ENCODE measurements at places on chromosomes 5 and 9.

DNA sequence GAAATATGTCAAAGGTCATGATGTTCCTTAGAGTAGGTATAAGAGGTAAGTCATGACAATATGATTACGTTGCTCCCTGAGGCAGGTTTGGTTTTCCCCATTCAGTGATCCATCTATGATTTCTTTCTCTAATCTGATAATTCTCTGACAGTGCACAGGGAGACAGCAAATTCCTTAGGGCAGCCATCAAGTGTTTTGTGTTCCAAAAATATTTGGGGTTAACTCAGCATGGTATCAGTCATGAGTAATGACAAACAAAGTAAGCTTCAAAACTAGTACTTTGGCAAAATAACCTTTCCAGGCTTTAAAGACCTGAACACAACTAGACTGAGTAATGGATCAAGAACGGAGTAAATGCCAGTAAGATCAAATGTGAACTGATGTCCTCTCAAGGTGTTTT lies 55.3 kb upstream of the SPATA31E1 start:
- DNase-seq, result no peak

DNA sequence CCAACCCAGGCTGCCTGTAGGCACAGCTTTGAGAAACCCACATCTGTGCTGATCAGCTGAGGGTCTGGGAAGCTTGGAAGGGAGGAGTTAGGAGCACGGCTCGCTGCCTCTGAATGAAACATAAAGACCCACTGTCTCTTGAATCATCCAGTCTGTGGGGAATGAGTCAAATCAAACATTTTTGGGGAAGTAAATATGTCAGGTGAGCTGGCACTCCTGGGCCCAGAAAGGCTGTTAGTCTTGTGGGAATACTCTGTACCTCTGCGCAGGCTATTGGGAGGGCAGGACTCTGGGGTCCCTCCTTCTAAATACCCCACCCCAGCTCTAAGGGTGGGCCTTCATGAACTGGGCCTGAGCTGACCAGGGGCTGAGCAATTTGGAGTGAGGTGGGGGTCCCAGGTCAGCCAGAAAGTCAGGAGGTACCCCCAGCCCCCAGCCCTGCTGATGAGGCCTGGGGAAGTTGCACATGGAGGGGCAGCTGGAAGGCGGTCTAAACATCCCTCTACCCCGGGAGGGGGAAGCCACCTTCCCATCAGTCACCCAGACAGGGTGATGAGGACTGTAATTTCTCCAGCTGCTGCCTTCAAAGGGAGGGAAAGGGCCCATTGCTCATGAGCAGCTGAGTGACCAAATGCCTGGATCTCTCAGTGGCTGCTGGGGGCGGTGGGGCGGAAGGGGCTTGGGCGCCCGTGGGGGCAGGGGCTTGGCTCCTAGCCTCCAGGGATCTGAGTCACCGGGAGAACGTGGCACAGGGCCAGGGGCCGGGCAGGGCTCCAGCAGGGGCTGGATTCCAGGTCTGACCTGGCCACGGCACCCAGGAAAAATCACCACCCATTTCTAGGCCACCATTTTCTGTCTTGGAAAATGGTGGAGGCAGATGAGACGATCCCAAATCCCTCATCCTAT lies 10.8 kb downstream of the FIBCD1 start:
- no peak for DNase-seq

- no peak for DNase-seq
Measured at GRCh38 chr9:2116073-2116472, 100.9 kb downstream of the SMARCA2 start.

DNA sequence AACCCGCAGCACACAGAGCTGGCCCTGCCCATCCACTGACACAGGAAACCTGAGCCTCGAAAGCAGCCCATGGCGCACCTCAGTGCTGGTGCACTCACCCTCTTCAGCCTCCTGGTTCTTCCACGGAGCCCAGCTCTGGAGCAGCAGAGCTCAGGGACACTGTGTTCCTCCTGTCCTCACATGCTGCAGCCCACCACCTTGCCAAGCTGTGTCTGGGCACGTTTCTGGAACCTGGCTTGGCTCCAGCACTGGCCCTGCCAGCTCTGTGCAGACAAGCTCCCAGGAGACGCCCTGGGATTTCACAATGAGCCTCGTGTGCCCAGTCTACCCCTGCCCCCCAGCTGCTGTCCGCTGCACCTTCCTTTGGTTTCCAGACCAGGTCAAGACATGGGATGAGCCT lies 119.5 kb downstream of the SYK start:
- no peak for DNase-seq

DNA sequence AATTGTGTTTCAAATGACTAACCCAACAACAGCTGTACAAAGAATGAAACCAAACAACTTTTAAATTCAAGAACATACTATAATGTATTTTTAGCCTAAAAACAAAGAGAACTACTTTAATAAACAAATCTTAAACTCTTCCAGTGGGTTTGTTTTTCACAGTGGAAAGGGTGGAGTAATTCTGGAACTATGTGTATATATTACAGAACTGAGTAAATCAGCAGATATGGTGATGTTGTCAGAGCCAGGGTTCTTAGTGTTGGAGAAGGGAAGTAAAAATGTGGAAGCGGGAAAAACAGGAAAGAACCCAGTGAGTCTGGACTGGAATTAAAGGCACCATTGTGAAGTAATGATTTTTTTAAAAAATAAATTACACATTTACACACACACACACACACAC lies 144.9 kb downstream of the CDK5RAP2 start:
- DNase-seq, result no peak

GRCh38 chr5:130335117-130335516 lies 430.9 kb downstream of the CHSY3 start:
- DNase-seq, result no peak

DNA sequence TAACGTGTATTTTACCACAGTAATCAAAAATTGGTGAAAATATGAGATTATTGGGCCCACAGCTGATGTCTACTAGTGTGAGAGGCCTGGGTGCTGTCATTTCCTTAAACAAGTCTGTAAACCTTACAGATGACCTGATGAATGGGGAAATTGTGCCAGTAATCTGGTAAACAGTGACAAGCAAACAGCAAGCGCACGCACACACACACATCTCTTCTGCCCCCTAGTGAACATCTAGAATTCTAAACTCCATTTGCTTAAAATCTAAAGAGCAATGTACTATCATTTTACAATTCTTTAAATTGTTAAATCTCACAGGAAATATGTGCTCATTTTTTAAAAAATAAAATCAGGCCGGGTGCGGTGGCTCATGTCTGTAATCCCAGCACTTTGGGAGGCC lies 7.5 kb upstream of the RAPGEF1 start:
- DNase-seq, result no peak

DNA sequence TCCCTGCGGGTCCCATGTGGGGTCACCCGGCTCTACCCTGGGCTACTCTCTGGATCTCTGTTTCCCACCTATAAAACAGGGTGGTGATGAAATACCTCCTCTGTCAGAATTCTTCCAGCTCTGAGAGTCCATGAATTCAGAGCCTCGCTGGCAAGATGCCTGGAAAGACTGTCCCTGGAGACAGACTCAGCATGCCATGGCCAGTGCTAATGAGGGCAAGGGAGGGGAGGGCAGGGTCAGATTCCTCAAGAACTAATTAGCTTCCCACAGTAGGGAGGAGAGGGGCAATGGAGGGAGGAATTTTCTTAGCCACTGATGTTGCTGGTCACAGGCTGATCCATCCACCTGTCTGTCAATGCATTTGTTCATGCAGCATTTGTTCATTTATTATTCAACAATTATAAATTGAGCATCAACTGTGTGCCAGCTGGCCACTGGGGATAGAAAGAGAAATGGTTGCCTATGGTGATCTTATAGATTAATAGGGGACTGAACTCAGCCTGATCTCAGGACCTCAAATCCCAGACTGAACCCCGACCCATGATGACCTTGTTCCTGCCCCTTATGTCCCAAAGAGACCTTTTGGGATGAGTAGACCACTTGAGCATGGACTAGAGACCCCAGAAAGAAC lies 4.7 kb downstream of the SYNPO start:
- DNase-seq, result no peak

DNA sequence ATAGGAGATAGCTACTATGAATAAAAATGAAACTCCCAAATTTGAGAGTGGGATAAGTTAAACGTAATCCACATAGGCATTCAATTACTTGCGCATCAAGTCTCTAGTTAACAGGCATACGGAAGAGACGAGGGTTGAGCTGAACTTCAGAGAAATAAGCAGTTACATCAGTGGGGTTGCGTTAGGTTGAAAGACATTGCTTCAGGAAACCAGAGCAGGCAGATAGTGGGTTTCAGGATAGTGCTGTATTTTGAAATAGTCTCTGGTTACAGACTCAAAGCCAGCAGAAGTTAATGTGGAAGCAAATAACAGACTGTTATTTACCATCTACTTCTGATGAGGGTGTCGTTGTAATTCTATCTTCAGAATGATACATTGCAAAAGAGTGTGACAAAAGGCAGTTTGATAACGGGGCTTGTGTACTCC lies 533.4 kb downstream of the PDE4D start:
- DNase-seq, result no peak

- DNase-seq, result no peak
Measured at GRCh38 chr5:54792611-54793404, 192.6 kb downstream of the ESM1 start.

DNA sequence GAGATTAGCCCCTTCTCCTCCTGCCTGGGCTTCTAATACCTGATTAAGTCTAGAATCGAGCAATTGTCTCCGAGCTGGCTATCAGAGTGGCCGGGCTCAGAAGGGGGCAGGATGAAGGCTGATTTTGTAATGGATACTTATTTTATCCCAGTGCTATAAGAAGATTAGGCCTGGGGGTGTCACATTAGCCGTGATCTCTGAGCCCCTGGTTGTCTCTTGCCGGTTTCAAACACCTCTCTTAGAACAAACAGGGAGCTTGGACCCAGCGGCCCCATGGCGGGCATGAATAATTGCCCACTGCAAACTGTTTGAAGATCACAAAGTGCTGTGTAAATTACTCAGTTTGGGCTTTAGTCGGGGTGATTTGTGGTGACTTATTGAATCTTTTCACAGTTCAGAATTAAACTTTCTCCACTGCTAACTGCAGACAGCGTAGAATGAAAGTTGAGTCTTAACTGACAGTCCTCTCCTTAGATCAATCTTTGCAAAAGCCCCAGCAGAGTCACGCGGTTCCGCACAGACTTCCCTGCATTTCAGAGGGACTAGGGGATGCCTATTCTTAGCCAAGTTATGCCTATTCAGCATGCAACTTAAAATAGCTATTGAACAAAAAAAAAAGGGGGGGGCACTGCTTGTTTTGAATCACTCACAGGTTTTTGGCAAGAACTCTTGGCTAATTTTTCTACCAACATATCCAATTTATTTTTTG lies 200.6 kb upstream of the IRX1 start:
- no peak for DNase-seq

GRCh38 chr5:59171131-59171530 lies 588.3 kb downstream of the RAB3C start:
- no peak for DNase-seq

- DNase-seq, result no peak
Measured at GRCh38 chr5:136174021-136174659, 18.8 kb downstream of the SMIM32 start.

- no peak for DNase-seq
Measured at GRCh38 chr9:8822667-8823025, 1023.1 kb upstream of the DMAC1 start.

GRCh38 chr9:70865471-70865870 lies 255.9 kb downstream of the TRPM3 start:
- DNase-seq, result no peak

DNA sequence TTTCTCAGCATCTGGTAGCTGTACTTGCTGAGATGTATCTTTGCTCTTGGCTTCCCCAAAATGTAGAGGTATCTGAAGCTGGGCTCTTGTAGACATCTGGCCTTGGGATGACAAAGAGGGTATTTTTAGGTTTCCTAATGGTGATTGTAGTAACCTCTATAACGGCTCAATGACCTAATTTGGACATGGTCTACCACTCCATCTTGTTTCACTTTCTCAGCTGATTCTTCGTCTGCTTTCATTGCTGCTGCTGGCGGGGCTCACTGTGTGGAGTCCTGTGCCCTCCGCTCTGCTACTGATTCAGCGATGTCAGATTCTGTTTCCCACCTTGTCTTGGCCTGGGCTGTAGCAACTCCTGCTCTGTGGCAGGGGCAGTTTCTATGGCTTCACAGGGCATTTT lies 12.7 kb upstream of the MARCHF11 start:
- no peak for DNase-seq

DNA sequence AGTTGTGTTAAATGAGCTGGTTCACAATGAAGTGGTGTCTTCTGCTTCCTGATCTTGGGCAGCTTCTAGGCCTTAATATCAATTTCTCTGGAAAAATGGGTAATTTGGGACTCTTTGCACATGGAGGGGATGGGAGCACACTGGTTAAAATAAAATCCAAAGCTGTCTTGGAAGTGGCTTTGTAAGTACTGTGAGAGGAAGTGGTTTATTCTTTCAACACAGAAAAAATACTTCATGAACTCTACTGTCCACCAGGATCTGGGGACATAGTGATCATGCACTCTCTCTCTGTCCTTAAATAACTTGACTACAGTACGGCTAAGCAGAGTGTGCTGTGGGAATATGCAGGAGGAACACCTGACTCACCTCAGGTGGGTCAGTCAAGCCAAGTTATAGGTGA lies 2.4 kb downstream of the PCYOX1L start:
- DNase-seq, result no peak

- DNase-seq, result no peak
Measured at GRCh38 chr9:79127661-79128060, 444.1 kb upstream of the TLE4 start.

DNA sequence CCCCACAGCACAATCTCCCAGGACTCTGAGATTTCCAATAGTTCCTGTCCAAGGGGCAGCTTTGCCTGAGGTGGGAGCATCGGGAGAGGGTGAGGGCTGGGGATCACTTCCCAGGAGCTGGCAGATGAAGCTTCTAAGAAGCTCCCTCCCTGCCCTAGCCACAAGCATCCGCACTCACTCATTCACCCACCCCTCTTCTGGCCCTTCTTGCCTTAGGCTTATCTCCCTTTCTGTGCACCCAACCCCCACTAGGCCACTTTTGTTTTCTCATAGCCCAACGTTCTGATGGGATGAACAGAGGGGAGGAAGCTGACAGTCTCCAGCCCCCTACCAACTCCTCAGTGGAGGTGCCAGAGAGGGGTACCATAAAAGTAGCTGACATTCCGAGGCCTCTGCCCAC lies 3.7 kb upstream of the PCDH1 start:
- DNase-seq, result no peak

GRCh38 chr5:132850066-132850465 lies 16.2 kb downstream of the GDF9 start:
- DNase-seq, result no peak

- DNase-seq, result no peak
Measured at GRCh38 chr5:136192526-136193321, at the start of gene SMIM32. SMIM32 (minus strand) TSS chr5:136193162; CDS start chr5:136192524, 638 bp downstream.

DNA sequence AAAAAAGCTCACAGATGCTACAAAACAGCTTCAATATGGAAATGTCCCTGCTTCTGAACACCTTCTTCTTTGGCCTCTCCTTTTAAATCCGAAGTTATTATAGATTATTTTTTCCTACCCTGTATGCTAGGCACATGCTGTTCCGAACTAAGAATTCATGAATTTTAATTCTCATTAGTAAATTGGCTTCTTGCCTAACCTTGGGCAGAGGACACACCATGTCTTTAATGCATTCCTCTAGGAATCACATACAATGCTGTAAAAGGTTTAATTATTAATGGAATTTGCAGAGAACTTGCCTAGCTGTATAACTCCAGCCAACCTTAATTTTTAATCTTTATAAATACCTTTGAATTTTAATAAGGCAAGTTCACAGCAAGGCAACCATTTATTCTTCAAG lies 234.4 kb downstream of the NTRK2 start:
- no peak for DNase-seq

- no peak for DNase-seq
Measured at GRCh38 chr5:3333836-3334235, 261.8 kb upstream of the IRX1 start.
